HCT116 (cell line): ENCODE measurements at places on chromosomes 11 and 22. TPM values are rescaled to one million over a fixed set of nuclear protein-coding genes. Genes with fewer than 3 reads are reported as not detected.
A peak's percentile ranks its signal among the peaks of the same experiment; 100 is the strongest.

GRCh38 chr11:43555816-43556611 lies 124.5 kb upstream of the HSD17B12 start:
- no peak for DNase-seq

DNA sequence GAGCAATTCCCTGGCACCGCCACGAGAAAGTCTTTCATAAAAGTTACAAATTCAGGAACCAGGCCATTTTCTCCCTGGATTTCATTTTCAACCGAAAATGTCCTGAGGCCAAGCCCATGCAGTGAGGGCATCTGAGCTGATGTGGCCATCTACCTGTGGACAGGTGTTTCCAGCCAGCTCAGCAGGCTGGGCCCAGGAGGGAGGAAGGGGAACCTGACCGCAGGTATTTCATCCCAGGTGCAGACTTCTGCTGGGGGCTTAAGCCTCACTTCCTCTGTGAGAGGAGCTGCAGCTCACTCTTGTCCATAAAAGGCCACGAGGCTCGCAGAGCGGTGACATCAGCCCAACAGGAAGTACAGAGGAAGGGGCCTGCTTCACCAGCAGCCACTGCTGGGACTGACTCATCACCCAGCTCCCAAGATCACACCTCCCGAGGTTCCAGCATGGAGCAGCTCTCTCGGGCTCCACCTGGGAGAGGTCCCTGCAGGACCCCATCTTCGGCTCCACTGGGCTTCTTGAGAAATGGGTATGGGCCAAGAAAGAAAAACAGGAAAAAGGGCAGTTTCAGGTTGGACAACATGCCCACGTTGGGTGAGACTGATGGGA lies 56.4 kb downstream of the MYH9 start:
- DNase-seq: peak; percentile 82

DNA sequence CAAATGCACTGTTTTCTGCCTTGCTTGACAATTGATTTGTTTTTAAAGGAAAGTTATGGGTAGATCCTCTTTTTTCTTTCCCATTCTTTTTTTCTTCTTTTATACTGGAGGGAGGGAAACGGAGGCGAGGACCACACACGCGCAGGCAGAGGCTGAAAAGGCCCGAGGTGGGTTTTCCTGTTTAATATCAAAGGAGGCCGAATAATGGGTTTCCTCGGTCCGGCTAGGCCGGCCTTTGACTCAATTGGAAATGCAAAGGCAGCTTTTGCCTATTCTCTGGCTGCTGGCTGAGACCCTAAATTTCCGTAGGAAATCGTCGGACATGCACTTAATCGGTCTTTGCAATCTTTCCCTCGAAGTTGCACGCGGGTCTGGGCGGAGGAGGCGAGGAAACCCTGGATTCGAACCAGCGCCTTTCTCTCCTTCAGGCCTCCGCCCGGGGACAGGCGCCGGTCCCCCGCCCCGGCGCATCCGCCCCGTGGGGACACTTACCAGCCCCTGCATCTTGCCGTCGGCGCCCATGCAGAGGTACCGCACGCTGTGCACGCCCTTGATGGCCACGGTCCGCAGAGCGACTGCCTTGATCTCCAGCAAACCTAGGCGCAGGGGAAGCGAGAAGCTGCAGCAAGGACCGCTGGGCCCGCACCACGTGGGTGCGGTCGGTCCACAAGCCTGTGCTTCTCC lies 911 bp downstream of the FGF19 start:
- no peak for DNase-seq

DNA sequence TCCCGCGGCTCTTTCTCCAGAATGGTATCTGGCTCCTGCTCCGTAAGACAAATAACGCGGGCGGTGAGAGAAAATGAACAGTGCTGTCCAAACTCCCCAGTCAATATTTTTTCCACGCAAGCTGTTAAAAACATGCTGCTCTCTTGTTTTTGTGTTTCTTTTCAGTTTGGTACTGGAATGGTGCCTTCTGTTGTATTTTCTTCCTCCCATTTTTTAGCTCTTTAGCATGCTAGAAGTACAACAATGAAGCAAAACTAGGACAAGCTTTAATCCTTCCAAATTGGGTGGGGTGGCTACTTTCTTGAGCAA lies 599 bp upstream of the PPP2R1B start:
- DNase-seq: no peak

- no peak for DNase-seq
Observed at GRCh38 chr22:30909306-30909705, 59.3 kb downstream of the MORC2 start.

DNA sequence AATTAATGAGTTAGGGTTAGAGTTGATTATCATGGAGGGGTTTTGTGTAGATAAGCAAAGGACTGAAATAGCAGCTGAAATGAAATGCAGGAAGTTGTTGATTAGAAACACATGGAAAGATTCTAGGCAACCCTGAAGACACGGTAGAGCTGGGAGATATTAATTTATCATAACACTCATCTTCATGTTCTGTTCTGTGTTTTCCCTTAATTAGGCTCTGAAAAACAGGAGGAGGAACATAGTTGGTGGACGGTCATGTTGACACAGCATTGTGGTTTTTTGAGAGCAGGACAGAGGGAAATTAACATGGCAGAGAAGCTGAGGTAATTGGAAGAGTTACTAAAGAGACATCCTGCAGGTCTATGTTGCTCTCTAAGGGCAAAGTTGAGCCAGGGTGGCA lies 138.8 kb upstream of the UBASH3B start:
- no peak for DNase-seq

- no peak for DNase-seq
Observed at GRCh38 chr22:50262973-50263617, 1.6 kb upstream of the MAPK12 start.

GRCh38 chr11:5575152-5575551 lies 5.5 kb upstream of the OR52B6 start:
- no peak for DNase-seq

DNA sequence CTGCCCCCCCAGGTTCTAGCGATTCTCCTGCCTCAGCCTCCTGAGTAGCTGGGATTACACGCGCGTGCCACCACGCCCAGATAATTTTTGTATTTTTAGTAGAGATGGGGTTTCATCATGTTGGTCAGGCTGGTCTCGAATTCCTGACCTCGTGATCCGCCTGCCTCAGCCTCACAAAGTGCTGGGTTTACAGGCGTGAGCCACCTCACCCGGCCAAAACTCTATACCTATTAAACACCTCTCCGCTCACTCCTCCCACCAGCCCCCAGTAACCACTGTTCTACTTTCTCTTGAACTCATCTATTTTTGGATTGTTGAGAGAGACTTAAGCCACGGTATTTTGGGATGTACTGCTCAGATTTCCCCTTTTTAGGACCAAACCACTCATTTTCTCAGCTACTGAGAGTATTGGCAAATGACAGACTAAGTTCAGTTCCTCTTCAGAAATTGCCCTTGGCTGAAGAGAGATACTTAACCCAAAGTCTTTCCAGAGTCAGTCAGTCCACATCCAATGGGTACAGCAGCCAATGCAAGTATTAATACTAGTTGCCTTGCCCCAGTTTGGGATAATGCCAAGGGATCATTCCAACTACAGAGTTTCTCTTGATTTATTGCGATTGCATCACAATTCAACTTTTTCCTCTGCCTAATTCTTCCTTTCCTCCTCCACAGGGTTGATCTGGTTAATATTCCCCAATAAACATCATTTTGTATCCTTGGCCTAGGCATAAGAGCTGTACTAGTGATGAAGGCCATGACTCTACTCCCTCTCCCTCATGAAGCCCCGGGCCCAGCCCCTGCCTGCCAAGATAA lies 36.8 kb upstream of the CSTF3 start:
- no peak for DNase-seq

The TSSK2 gene
- not detected for total RNA-seq

The TRPM5 gene
- 0.07 TPM for total RNA-seq

The MFRP gene
- not detected for total RNA-seq
